ENCODE measurements at places on chromosomes 16 and 17.

GRCh38 chr17:38961413-38961812 lies 5.8 kb downstream of the FBXO47 start:
- no peak for DNase-seq

GRCh38 chr17:4722678-4723240 lies 8.5 kb upstream of the MED11 start:
- DNase-seq: no peak

GRCh38 chr17:45335721-45336120 lies 18.9 kb upstream of the MAP3K14 start:
- DNase-seq: no peak

DNA sequence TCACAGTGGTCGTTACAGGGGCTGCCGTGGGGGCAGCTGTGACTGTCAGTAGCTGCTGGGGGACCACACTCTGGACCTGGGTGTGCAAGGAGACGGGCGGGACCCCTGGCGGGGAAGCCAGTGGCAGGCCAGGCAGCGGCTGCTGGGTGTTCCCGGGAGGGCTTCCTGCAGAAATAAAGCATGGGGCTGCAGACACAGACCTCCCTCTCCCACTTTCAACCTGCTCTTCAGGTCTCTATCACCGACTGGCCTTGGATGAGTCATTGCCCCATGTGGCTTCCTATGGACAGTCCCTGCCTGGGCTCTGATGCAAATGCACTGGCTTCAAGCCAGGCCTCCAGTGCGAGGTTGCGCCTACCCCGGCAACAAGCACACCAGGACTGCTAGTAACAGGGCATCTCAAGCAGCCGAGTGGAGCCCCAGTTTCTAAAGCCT lies 17.2 kb downstream of the SREBF1 start:
- peak; percentile 86 for DNase-seq

DNA sequence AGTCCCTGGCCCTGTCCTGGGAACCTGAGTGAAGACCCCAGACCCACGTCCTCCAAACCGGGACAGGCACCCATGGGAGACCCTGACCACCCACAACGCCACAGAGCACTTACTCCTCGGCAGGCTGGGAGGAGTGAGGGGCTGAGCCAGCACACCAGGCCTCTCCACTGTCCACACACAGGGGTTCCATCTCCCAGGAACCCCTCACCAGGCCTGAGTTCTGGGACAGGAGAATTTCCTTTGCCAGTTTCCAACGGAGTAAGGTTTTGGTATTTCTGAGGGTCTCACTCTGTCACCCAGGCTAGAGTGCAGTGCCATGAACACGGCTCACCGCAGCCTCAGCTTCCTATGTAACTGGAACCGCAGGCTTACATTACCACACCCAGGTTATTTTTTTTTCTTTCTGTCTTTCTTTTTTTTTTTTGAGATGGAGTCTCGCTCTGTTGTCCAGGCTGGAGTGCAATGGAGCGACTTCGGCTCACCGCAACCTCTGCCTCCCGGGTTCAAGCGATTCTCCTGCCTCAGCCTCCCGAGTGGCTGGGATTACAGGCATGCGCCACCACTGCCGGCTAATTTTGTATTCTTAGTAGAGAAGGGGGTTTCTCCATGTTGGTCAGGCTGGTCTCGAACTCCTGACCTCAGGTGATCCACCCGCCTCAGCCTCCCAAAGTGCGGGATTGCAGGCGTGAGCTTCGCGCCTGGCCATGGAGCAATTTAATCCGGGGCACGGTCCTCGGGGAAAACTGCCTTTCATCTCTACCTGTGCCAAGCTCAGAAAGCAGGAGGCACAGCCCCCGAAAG lies 1.6 kb downstream of the PGAP6 start:
- DNase-seq: no peak

DNA sequence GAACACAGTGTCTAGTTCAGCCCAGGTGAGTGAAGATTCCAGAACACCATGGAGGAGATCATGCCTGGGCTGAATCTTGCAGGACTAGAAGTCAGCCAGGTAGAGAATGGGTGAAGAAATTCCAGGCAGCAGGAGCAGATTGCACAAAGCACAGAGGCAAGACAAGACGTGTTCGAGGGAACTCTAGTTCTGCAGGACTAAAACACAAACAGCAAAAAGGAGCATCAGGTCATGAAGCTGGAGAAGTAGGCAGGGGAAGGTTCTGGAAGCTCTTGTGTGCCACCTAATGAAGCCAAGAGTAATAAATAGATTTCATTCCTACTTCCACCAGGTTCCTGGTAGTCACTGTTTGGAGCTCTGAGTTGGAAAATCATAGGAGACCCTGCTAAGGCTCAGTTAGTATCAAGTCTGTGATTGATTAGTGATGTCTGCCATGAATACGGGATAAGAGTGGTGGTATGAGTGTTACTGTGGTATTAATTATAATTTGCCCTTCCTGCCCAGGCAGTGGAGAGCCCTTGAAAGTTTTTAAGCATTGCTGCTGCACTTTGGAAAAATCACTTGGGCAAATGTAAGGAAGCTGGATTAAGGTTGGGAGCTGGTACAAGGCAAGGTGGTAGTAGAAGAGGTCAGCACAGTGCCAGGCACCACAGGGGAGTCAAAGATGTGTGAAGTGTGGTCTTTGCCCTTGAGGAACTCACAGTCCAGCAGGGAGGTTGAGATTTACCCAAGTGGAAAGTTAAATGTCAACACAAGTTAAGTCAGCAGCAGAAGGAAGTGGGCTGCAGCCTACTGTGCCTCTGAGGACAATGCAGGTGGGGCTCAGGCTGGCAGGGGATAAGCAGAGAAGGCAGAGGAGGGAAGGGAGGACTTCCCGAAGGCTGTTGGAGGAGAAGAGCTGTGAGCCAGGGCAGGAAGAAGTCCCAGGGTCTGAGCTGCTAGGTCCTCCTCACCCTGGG lies 13.5 kb upstream of the FOXN1 start:
- DNase-seq: no peak

DNA sequence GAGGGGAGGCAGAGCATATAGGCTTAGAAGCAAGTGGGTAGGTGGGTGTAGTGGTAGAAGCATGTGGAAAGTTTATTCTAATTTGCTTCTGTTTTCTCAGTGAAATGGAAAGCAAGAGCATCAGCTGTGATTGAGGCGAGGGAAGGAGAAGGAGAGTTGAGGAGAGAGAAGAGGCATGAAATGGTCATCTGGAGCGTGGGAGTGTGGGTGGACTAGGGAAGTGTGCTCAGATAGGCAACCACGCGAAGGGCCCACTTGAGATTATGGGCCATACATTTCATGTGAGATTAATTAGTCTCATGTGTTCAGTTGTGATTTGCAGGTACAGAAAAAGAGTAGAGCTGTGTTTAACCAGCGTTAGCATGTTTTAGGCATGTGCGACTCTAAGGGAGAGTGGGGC lies 20.8 kb upstream of the CDC6 start:
- DNase-seq: no peak

DNA sequence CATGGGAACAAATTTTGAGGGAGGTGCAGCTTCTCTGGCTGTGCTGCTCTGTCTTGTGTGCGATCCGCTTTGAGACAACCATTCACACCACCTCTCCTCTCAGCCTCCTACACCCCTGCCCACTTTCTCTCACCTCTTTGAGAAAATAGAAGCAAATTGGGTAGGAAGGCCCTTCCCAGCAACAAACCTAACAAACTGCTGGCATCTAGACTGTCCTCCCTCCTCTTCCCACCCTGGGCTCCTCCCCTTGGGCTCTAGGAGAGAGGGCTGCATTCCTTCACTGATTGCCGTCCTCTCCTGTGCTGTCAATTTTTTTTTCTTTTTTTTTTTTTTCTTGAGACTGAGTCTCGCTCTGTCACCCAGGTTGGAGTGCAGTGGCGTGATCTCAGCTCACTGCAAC lies 13.5 kb downstream of the CDIPT start:
- no peak for DNase-seq

- no peak for DNase-seq
Measured at GRCh38 chr16:27441998-27442397, 40.0 kb downstream of the IL21R start.

DNA sequence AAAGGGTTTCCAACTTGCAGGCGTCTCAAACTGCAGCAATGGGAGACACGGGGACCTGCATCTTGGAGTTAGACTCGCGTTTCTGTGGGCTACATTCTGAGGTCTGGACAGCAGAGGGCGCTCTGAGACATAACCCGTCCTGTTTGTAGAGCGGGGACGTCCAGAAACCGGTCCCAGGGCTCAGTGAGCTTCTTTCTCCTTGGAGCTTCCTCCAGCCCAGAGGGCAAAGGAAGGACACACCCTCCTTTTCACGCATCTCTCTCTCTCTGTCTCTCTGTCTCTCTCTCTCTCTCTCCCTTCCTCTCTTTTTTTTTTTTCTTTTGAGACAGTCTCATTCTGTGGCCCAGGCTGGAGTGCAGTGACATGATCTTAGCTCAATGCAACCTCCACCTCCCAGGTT lies 19.8 kb downstream of the COX4I1 start:
- peak; percentile 96 for DNase-seq

GRCh38 chr17:48484850-48485249 lies 46.0 kb downstream of the HOXB1 start:
- no peak for DNase-seq

GRCh38 chr17:3385869-3386816 lies at the start of gene OR3A2:
Gene OR3A2, minus strand, starts transcription at chr17:3386308.
- peak; percentile 31 for DNase-seq

- DNase-seq: no peak
Measured at GRCh38 chr17:44502598-44503146, 534 bp downstream of the GPATCH8 start.

GRCh38 chr16:53949715-53950410 lies 245.9 kb downstream of the FTO start:
- DNase-seq: no peak

DNA sequence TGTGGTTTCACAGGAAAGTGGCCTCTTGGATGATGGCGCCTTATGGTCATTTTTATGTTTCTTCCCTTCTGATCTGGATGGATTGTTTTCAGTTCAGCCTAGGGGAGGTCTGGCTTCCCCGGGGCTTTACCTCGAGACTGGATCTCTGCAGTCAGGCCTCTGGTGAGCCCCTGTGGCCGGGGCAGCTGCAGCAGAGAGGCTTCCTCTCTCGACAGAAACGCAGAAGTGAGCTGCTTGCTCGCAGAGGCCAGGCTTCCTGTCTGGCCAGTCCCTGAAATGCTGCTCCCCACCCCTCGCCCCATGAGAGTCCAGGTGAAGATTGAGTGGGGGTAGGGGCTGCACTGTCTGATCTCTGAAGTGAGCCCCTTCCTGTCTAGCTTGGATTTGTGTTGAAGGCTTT lies 44.0 kb downstream of the PLCG2 start:
- no peak for DNase-seq

DNA sequence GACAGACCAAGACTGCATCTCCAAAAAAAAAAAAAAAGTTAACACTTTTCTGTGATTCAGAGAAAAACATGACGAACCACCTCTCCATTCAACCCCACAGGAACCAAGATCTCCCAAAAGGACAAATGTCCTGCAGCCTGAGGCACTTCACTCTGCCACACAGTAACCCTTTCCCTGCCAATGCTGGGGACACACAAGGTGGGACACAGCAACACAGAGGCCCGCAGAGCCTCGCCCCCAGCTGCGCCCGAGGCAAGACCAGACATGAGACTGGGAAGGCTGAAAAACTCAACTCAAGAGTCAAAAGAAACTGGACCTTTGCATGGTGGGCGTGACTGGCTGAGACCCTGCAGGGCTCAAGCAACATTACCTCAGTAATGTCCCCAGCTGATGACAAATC lies 34.0 kb downstream of the FANCA start:
- no peak for DNase-seq

- no peak for DNase-seq
Measured at GRCh38 chr16:66107661-66108060, 258.8 kb upstream of the CDH5 start.

DNA sequence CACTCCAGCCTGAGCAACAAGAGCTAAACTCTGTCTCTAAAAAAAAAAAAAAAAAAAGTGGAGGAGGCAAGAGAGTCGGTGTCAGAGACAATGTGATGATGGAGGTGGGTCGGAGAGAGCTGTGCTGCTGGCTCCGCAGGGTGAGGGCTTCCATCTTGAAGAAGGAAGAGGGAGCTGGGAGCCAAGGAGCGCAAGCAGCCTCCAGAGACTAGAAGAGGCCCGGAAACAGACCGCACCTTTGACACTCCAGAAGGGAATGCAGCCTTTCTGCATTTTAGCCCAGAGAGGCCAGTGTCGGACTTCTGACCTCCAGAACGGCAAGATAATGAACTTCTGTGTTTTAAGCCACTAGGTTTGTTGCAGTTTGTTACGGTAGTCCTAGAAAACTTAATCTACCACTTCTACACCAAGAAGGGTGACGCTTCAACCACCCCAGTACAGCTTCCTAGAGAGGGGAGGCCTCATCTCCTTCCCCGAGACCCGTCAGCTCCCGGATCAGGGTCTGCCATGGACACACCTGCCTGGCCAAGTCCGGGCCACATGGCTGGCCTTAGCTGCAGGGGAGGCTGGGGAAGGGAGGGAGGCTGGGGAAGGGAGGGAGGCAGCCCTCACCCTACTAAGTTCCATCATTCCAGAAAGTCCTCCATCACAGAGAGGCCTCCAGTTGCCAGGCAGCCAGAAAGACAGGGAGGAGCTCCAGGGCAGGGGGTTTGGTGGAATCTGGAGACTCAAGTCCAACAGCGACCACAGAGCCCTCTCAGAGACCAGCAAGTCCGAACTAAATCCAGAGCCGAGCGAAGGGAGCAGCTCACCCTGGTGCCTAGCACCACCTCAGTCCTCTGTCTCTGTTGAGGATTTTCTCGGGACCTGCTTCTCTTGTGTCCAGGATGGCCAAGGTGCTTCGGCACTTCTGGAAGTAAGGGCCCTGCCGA lies 13.2 kb upstream of the RBFOX3 start:
- DNase-seq: peak; percentile 7

- DNase-seq: no peak
Measured at GRCh38 chr17:77675411-77675810, 283.1 kb upstream of the TNRC6C start.

DNA sequence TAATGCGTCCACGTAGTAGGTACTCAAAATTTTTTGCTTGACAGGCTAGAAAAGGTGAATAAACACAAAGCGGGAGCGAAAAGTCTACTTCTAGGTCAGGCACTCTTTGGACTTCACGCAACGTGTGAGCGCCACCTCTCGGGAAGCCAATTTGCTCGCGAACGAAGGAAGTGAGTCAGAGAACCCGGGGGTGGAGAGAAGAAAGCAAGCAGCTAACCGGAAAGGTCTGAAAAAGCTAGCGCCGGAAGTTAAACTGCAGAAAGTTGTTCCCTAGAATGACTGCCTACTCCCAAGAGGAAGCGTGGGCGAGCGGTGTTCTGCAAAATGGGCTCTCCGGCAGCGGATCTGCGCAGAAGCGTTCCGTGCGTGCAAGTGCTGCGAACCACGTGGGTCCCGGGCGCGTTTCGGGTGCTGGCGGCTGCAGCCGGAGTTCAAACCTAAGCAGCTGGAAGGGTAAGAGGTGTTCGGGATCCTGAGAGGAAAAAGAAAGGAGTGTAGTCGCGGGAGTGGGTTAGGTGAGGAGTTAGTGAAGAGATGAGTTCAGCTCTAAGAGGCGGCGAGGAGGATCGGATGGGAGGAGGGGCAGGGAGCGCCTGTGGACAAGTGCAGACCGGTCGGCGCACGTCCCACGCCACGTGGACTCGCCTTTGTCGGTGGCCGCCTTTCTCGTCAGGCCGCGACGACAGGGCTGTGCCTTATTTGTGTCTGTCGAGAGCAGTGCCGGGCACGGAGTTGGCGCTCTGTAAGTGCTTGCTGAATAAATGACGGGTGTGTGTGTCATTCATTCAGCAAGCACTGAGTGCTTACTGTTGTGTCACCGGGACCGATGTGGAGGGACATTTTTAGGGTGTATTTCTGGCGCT lies at the start of gene NME1:
TSS of gene NME1 (plus strand) at position 350 of the 863 bp plus-strand sequence. CDS start 2,096 bp downstream, outside the sequence.
- DNase-seq: peak; percentile 99

- DNase-seq: no peak
Measured at GRCh38 chr16:48862087-48862532, 252.1 kb upstream of the N4BP1 start.
